ENCODE measurements at places on chromosomes 11 and 22.
A peak's percentile ranks its signal among the peaks of the same experiment; 100 is the strongest.

- DNase-seq = no peak
Measured at GRCh38 chr11:44326615-44327475, 16.9 kb upstream of the ALX4 start.

DNA sequence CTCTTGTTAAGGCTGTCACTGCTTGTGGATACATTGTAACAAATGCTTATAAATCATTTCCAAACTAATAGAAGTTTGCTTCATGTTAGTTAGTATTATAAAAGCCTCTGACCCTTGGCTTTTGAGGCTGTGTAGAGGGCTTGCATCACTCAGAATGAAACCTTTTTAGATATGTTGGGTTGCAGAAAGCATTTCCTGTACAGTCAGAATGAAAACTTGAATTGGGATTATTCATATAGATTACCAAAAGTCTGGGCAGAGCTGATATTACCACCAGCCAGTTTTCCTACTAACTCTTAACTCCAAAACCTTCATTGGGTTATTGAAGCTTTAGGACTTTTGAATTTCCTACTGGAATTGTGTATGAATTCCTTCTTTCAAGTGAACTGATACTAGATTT, 12.0 kb downstream of the KMT2A start:
- DNase-seq = no peak

GRCh38 chr11:83744620-83745192, 458.5 kb upstream of the CCDC90B start:
- no peak for DNase-seq

DNA sequence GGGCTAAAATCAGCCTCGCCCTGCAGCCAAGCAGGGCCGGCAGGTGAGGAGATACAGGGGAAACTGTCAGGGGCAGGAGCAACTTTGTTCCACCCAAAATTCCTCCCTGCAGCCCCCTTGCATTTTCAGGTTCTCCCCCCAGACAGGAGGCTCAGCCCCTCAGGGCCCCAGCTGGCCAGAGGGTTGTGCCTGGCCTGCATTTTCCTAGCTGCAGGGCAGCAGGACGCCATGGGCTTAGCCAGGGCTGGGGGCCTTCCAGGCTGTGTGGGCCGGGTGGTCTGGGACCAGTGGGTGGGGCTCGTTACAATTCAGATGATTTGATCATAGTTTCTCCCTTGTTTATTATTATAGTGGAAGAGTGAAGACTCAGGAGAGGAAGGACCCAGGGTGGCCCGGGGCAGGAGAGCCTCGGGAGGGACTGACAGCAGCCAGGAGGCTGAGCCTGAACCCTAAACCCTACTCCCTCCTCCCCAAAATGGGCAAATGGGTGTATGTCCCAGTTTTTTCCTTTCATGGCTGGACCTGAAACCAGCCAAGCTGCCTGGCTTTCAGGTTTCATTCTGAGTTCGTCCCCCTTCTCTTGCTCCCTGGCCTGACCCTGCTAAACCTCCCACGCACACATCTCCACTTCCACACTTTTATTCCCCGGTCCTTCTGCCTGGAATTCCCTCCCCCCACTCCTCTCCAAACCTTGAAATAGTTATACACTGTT, 40.0 kb downstream of the AHNAK start:
- no peak for DNase-seq

GRCh38 chr11:33147559-33147958, 13.7 kb downstream of the CSTF3 start:
- DNase-seq = no peak

- no peak for DNase-seq
Measured at GRCh38 chr22:21641417-21641788, 699 bp upstream of the SDF2L1 start.

DNA sequence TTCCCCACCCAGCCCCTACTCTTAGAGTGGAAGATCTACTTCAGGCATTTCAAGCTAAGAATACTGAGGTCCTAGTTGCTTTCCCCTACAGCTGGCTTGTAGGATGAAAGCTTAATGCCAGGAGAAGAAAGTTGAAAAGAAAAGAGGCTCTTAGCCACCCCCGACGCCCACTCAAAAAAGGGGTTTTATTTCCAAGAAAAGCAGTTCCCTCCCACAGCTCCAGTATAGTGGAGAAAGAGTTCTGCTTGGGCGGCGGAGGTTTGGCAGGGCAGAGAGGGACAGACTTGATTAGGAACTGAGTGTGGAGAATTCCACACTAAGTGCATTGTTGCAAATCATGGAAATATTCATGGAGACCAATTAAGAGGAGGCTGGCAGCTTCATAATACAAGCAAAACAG, 470.9 kb downstream of the ETS1 start:
- DNase-seq = no peak

GRCh38 chr22:31075961-31076360, 5.2 kb upstream of the SMTN start:
- DNase-seq = no peak

GRCh38 chr11:62540804-62541701, 5.6 kb downstream of the AHNAK start:
- DNase-seq = no peak

DNA sequence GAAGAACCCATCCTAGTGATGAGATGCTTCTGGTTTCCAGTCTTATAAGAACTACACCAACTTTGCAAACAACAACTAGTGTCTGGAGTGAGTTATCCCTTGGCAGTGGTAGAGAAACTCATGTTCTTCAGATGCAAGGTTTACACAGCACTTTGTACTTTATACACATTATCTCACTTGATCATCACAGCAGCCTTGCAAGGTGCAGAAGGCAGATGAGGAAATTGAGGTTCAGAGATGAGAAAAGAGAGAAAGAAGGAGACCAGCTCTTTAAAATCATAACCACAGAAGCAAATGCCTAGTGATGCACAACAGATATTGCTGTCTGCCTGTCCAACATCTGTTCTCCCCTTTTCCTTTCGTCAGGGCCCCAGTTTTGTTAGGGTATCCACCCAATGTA, 16.7 kb upstream of the CD44 start:
- no peak for DNase-seq

GRCh38 chr22:43098356-43098755, 9.2 kb upstream of the TTLL1 start:
- DNase-seq = no peak

- DNase-seq = no peak
Measured at GRCh38 chr11:18229501-18229900, 7.1 kb downstream of the SAA4 start.

DNA sequence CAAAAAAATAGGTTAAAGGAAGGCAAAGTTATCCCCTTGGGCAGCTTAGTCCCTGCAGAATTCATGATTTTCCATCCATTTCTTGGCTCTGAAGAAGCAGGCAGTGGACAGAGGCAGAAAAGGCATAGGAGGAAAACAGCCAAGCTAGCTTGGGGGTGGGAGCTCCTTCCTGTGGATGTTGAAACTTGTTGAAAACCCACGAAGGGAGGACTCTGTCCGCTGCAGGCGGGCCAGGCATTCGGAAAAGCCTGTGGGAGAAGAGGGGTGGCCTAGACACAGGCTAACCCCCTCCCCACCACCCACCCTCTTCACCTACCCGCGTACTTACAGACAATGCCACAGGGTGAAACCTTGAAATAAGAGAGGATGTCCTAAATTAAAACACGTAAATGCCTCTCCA, 72.1 kb downstream of the C22orf31 start:
- DNase-seq = no peak

GRCh38 chr11:72081184-72081644, 564 bp downstream of the LRRC51 start:
- no peak for DNase-seq

DNA sequence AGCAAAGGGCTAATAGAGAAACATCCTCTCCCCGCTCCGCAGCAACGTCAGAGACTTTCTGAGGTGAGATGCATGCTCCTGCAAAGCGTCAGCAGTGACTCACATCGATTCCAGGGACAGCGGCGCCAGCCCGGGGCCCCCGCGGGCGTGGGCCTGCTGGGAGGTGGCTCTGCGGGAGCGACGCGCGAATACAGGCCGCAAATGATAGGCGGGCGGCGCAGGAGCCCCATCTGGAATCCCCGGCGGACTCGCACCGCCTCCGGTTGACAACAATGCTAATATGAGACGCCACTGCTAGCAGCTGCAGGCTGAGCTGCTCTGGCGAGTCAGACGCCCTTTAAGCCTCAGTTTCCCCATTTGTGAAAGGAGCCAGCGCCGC, 557 bp downstream of the RANGAP1 start:
- DNase-seq = peak; percentile 81

- DNase-seq = peak; percentile 13
Measured at GRCh38 chr11:117187428-117187798, 8.9 kb downstream of the SIDT2 start.

DNA sequence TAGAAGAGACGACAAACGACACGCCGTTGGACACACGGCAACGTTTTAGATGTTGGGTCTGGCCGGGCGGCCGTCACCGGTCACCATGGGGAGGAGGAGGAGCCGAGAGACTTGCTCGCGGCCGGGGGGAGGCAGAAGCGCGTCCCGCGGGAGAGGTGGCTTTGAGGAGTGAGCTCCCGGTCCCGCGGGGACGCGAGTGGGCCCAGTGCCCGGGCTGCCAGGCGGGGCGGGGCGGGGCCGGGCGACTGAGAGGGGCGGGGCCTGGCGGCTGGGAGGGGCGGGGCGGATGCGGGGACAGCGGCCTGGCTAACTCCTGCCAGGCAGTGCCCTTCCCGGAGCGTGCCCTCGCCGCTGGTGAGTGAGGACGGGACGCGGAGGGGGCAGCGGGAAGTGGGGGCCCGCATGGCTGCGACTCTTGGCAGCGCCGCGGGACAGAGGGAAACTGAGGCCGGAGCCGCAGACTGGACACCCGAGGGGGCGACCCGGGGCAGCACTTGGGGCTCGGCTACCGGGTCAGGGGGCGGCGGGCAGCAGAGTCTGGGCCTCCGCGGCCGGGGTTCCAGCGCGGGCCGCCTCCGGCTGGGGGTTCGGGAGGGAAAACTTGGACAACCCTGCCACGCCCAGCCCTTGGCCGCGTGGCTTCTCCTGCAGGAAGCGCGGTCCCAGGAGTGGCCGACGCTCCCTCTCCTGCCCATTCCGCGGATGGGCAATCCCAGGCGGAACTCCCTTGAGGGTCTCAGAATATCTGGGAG, at the start of gene TSPO:
TSS of gene TSPO (plus strand) at position 309 of the 752 bp plus-strand sequence. CDS start 7,680 bp downstream, outside the sequence.
- DNase-seq = peak; percentile 97

DNA sequence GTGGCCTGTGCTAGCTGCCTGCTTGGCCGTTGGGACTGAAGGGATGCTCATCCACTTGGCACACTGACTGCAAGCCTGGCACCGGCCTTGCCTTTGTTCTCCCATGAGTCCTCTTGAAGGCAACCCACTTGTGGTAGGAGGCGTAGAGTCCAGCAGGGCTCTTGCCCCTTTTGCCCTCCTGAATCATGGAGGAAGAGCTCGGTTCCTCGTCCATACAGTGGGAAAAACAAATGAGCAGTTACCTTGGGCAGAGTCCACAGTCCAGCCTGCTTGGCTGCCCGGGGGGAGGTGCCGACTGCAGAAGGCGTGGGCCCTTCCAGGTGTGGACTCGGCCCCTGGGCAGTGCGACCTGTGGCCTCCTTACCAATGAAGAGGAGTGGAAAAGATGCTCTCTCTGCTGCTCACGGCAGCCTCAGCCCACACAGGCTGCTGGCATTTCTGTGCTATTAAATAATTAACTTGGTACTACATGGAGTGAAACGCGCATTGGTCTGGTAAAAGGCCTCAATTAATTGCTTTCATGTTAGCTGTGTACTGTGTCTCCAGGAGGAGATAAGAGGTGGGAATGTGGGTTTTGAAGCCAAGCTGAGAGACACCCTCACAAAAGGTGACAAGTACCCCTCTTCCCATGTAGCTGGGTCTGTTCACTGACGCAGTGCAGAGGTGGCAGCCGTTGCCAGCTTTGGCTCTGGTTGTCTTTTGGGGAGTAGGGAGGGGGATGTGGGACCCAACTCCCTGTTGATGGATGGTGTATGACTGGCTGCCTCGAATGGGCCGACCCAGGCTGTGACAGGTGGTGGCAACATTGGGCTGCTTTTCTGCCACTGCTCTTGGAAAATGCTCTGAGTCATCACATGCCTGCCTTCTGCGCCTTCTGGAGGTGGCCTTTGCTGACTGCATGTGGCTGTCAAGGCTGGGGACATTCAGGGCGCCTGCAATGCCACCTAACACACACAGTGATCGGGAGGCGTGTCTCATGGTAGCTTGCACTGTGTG, 26.8 kb upstream of the B3GAT1 start:
- no peak for DNase-seq

DNA sequence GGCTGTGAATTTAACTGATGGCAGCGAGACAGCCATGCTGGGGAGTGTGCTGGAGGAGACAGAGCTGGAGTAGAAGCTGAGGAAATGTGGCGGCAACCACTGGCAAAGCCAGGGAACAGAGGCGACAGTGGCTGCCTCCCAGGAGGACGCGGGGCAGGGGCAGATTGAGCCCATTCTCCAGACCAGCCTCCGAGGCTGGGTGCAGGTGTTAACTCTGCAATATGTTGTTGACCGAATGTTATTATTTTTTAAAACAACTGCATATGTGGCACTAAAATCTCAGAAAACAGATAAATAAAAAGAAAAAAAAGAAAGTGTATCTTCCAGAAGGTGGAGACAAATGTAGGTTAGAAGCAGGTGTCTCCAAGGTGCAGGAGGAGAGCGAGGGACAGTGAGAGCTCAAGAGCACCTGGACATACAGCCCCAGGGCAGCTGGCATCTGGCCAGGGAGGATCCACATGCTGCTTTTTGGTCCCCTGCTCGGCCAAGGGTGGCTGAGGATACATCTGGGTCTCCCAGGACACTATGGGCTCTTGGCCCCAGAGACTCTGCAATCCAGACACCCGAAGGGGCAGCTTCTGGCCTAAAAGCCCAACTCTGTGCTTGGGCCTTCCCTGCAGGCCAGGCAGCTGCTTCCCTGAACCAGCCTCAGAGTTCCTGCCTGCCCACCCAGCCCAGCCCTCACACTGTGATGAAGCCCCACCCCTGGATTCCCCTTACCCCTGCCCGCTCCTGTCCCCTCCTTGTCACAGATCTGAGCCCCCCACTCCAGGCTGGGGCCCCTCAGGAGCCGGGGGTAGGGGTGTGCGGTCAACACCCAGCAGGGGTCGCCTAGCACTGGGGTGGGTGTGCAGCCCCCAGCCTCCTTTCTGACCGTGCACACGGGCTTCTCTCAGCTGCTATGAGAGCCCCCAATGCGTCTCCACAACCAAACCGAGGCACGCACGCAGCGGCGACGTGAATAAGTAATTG, 12.9 kb downstream of the RTN4R start:
- DNase-seq = no peak

DNA sequence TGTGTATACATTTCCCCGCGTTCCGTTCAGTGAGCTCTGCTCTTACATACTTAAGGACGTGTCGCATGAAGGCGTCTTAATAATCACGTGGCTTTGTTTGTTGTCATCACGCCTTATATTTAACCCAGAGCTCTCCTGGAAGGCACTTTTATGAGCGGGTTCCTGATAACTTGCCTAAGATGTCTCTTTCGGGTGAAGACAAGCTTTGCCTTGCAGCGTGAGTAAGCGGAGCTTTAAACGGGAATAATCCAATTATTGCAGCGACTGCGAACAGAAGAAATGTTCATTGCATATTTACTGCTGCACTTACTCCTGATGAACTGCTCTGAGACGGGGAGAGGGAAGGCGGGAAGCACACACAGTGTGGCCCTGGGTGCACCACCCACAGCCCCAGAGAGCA, 1128.2 kb downstream of the BRD1 start:
- DNase-seq = no peak

- DNase-seq = peak; percentile 89
Measured at GRCh38 chr11:118908901-118909618, 16.7 kb downstream of the BCL9L start.

GRCh38 chr11:106482917-106483785, 405.7 kb downstream of the AASDHPPT start:
- DNase-seq = no peak

- no peak for DNase-seq
Measured at GRCh38 chr11:112162761-112163546, 940 bp downstream of the IL18 start.

GRCh38 chr11:29135504-29135903, 881.3 kb downstream of the KCNA4 start:
- no peak for DNase-seq

GRCh38 chr22:32202539-32203180, 2.2 kb downstream of the RFPL2 start:
- peak; percentile 62 for DNase-seq
